Stimulated activated CD8-positive, alpha-beta memory T cell treated with anti-CD3 and anti-CD28 coated beads, Interleukin-4, amount 100 ng/mL, for 1 hour (primary cell): ENCODE measurements at places on chromosomes 7 and 10.

DNA sequence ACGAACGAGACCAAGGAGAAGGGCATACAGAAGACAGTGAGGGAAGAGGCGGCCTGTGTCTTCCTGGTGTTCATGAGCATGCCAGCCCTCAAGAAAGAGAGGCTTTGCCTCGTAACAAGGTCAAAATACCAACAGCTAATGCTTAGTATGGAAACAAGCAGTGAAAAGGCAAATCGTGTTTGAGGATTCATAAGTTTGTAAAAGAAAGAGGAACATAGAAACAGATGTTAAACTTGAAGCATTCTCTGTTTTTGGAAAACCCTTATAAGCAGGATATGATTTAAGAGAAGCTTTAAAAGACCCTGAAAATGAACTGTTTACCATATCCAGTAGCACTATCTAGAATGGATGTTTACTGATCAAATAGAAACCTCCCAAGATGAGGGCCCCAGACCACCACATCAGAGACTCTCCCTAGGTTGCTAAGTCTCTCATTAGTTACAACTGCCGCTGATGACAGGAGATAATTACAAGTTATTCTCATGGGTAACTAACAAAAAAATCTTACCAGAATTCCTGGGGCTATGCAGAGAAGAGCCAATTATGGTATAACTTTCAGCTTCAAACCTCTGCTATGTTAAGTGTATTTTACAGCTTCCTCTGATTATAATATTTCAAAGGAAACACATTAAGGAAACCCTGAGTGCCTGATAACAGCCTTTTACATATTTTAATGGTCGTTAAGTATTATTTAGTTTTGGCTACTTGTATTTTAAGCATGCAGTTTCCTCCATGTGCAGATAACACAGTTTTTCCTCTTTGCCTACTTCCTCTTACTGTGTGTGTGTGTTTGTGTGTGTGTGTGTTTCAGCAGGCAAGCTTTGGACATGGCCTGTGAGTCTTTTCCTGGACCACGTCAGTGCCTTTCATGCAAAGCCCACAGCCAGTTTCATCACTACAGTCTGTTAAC, 17.9 kb downstream of the JCAD start:
- no peak for DNase-seq

GRCh38 chr7:140316165-140316661, 82.1 kb downstream of the SLC37A3 start:
- DNase-seq: no peak

GRCh38 chr7:53642361-53642760, 606.9 kb downstream of the POM121L12 start:
- DNase-seq: no peak

DNA sequence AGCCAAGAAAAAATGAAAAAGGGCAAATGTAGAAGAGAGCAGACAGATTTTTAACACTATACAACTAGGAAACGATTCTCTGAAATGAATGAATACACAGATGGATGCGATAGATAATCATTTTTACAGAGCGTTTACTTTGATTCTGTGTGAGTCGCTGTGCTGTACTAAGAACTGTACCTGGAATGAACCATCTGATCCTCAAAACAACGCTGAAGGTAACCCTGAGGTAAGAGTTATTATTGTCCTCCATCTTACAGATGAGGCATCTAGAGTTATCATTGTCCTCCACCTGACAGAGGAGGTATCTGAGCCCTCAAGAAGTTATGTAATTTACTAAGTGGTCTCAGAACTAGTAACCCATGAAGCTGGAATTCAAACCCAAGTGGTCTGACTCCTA, 80.2 kb downstream of the CHCHD3 start:
- DNase-seq: no peak

- DNase-seq: no peak
These were observed 203.7 kb downstream of the CYP26A1 start for GRCh38 chr10:93277360-93277759.

DNA sequence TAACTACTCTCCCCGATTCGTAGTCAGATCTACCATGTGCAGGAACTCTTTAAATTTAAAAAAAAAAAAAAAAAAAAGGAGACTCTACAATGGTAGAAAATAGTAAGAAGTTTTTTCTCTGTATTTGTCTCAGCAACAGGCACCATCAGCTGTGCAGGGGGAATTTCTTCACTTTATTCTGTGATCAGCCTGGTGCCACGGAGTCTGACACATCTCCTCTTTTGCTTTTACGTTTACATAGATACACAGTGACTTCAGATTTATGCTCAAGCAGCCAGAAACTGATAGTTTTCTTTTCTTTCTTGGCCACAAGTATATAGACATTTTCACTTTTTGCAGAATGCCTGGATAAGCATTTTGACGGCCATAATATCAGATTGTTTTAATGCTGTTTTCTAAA, 190.6 kb upstream of the AKR1E2 start:
- DNase-seq: no peak

DNA sequence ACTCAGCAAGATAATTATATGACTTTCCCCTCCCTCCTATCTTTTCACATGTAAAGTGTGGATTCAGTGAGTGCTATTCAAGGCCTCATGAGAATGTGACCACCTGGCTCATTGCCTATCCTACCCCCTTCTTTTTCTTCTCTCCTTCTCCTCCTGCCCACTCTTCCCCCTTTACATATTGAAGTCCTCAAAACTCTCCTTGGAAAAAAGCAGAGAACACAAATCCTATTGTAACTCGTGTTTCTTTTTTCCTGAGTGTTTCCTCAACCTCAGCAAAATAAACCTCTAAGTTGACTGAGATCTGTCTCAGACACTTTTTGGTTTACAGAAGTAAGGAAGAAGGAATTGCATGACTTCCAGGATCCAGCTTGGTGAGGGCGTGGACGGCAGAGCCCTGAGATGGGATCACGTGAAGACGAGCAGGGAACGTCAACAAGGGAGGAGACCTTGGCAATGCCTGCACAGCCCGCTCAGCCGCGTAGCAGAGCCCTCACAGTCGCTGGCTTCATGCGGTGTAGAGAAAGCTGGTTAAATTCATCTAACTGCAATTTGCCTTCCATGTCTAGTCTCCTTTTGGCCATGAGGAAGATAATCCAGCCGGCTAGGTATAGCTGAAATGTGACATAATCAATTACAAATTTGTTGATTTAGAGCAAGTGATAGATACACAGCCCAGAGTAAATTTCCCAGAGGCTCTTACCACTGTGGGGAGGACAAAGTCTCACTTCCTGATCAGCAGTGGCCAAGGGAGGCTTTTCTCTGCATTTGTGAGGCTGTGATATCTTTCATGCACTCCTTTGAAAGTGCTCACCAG, 75.7 kb downstream of the LYZL2 start:
- DNase-seq: no peak

GRCh38 chr10:132645630-132646442, 108.2 kb downstream of the INPP5A start:
- no peak for DNase-seq

DNA sequence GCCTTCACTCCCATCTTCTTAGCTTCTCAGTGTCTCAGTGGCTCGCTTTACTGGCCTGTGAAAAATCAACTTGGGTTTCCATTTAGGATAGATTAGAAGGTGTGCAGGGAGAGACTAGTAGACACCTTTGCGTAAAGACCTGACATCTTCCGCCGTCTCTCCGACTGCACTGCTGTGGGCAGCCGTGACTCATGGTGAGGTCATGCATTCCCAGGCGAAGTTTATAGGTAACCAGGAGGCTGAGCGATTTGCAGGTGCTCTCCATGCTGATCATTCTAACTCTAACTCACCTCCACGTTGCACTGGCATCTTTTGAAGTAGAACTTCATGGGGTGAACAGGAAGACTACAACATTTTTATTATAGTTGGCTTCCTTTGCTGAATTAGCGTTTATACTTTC, 68.0 kb upstream of the ZNF438 start:
- no peak for DNase-seq

DNA sequence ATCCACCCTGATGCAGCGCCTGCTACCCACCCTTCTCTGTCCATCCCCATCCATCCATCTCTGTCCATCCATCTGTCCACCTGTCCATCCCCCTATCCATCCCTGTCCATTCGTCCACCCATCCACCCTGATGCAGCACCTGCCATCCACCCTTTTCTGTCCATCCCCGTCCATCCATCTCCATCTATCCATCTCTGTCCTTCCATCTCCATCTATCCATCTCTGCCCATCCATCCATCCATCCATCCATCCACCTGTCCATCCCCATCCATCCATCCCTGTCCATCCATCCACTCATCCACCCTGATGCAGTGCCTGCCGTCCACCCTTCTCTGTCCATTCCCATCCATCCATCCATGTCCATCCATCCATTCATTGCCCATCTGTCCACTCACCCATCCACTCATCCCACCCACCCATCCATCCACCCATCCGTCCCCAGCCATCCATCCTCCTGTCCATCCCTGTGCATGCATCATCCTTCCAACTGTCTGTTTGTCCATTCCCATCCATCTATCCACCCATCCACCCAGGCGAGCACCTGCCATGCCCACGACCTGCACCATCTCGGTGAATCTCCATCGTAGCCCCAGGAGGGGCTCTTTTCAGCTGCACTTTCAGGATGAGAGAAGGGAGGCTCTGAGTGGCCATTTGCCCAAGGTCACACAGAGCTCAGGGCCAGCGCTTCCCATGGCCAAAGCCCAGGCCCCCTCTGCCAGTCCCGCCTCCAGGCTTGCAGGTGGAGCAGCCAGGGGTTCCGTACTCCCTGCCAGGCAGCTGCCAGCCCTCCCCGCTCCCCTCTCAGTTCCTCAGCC, 137.4 kb downstream of the LHPP start:
- no peak for DNase-seq

- DNase-seq: no peak
These were observed 30.2 kb upstream of the NUB1 start for GRCh38 chr7:151311294-151311864.

- DNase-seq: no peak
These were observed 765.6 kb upstream of the GHITM start for GRCh38 chr10:83373671-83374070.

GRCh38 chr10:43125274-43125845, 12.9 kb upstream of the CSGALNACT2 start:
- no peak for DNase-seq

DNA sequence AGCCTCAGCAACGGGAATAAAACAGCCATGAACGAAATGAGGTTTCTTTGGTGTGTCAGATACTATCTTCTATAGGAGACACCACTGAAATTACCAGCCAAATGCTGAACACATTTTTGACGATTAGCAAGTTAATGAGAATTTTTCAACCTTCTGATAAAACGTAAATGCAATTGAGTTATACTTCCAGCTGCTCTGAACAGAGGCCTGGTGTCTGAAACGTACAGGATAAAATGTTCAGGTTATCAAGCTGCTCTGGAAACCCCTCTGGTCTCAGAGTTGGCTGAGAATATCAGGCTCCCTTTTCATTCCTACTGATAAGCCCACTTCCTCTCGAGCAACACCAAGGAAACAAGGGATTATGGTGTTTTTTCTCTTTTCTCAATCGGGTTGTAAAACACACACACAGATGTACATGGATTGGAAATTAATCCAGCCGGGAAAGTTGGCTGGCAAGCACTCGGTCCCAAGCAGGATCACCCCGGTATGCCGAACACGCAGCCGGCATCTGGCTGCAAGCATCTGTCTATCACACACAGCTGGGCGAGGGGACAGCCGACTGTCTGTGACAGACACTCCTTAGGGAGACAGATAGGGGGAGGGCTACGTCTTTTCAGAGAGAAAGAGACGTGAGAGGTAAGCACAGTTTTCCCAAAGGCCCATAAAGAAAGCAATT, 171.8 kb downstream of the PRKAG2 start:
- no peak for DNase-seq

- DNase-seq: no peak
These were observed 66.2 kb upstream of the NANOS1 start for GRCh38 chr10:118963341-118963740.

GRCh38 chr10:6202098-6202683, 541 bp upstream of the PFKFB3 start:
- no peak for DNase-seq

DNA sequence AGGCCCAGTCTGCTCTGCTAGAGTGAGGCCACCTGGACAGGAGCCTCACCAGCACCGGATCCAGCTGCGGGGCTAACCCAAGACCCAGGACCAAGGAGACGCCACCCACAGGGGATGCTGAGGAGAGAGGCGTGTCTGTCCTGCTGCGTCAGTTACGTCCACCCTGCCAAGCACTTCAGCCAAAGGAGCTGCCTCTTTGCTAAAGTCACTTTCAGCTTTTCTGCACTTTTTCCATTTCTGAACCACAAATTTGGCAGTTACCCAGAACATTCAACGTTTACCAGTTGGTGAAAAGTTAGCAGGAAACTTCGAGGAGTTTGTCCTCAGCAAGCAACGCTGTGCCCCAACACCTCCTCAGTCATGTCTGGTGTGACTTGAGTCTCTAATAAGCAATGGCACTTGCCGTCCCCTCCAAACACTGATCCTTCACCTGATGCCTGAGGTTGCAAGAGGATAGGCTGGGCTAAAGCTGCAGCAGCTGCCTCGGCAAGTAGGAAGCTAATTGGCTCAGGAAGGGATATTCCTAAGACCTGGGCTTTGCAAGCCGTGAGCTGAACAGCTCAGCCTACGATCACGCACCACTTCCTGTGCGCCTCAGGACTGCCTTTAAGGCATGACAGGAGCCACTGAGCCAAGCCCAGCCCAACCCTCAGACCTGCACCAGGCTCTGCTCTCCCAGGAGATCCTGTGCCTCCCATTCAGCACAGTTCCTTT, 40.1 kb downstream of the KCNH2 start:
- no peak for DNase-seq

DNA sequence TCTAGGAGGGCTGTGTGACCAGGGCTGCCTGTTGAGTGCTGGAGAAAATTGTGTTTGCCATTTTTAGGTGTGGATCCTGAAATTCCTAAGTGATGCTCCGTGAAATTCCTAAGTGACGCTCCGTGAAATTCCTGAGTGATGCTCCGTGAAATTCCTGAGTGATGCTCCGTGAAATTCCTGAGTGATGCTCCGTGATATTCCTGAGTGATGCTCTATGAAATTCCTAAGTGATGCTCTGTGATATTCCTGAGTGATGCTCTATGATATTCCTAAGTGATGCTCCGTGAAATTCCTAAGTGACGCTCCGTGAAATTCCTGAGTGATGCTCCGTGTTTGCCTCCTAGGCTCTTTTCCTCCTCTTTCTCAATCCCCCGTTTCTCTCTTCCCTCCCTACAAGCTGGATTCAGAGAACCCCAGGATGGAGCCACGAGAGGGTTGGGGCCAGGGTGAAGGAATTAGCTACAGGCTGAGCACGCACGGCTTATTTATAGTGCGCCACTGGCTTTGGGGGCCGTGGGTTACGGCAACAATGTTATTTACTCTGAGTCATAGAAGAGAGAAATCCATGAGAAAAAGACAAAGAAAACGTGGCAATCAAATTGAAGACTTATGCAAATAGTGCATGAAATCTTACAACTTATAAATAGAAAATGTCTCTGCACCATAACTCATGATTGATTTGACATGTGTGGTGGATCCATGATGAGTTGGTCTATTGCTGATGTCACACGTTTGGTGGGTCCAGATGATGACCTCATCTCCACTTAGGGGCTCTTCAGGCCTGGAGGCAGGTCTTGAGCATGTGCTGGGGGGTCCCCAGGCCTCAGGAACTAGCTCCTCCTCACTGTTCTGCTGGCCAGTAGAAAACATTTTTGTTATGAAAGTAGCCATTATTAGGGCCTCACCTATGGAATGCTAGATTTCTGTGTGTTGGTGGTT, 224.6 kb downstream of the WDR37 start:
- no peak for DNase-seq

- no peak for DNase-seq
These were observed 1360.1 kb downstream of the REEP3 start for GRCh38 chr10:64881257-64881656.
